ENCODE measurements at places on chromosomes 12 and 14. TPM values are rescaled to one million over a fixed set of nuclear protein-coding genes. Genes with fewer than 3 reads are reported as not detected.

MYO1A gene
- polyA plus RNA-seq, result 0.20 TPM

OR10P1 gene
- polyA plus RNA-seq, result not detected

HOXC4 gene
- polyA plus RNA-seq, result 49.4 TPM

FAM186B gene
- polyA plus RNA-seq, result 0.82 TPM

CLEC1B gene
- polyA plus RNA-seq, result 0.49 TPM

SVOP gene
- 0.19 TPM for polyA plus RNA-seq

GLIPR1L1 gene
- polyA plus RNA-seq, result 0.70 TPM

DPF3 gene
- 4.5 TPM for polyA plus RNA-seq

SLC8A3 gene
- 0.30 TPM for polyA plus RNA-seq

PRH2 gene
- polyA plus RNA-seq, result 0.45 TPM

BEGAIN gene
- 1.2 TPM for polyA plus RNA-seq

RAB2B gene
- polyA plus RNA-seq, result 37.9 TPM

MYBPC1 gene
- polyA plus RNA-seq, result 0.11 TPM

LARP4 gene
- 45.8 TPM for polyA plus RNA-seq

PRB2 gene
- polyA plus RNA-seq, result not detected

CFAP251 gene
- polyA plus RNA-seq, result 3.0 TPM

AKAP5 gene
- polyA plus RNA-seq, result 1.4 TPM

CLEC4C gene
- not detected for polyA plus RNA-seq

KRT2 gene
- polyA plus RNA-seq, result not detected

CCDC177 gene
- polyA plus RNA-seq, result 0.31 TPM

GNB3 gene
- polyA plus RNA-seq, result 14.0 TPM

FGD6 gene
- polyA plus RNA-seq, result 11.4 TPM

C12orf50 gene
- polyA plus RNA-seq, result 0.30 TPM

GPRC5A gene
- 12.4 TPM for polyA plus RNA-seq

CEBPE gene
- polyA plus RNA-seq, result not detected

RTL1 gene
- 0.12 TPM for polyA plus RNA-seq

KRT81 gene
- polyA plus RNA-seq, result not detected

B3GNT4 gene
- 1.6 TPM for polyA plus RNA-seq

FLVCR2 gene
- polyA plus RNA-seq, result 6.7 TPM

DPPA3 gene
- not detected for polyA plus RNA-seq

ARHGAP9 gene
- 5.5 TPM for polyA plus RNA-seq

LMNTD1 gene
- not detected for polyA plus RNA-seq

SERPINA9 gene
- polyA plus RNA-seq, result not detected

TAS2R42 gene
- not detected for polyA plus RNA-seq

OR6C68 gene
- polyA plus RNA-seq, result not detected

FOXG1 gene
- polyA plus RNA-seq, result 0.55 TPM

SCN8A gene
- 1.6 TPM for polyA plus RNA-seq

SELPLG gene
- polyA plus RNA-seq, result 4.7 TPM

LYZ gene
- 23.2 TPM for polyA plus RNA-seq

OVCH1 gene
- polyA plus RNA-seq, result 0.13 TPM

GUCY2C gene
- 0.32 TPM for polyA plus RNA-seq

PLCZ1 gene
- polyA plus RNA-seq, result not detected

SLC10A1 gene
- not detected for polyA plus RNA-seq

PLA2G1B gene
- polyA plus RNA-seq, result 0.33 TPM

KLRB1 gene
- polyA plus RNA-seq, result 1.3 TPM

TTC9 gene
- 3.8 TPM for polyA plus RNA-seq

TM7SF3 gene
- polyA plus RNA-seq, result 96.8 TPM

SPRYD3 gene
- polyA plus RNA-seq, result 18.3 TPM

NTN4 gene
- polyA plus RNA-seq, result 107 TPM

KRT85 gene
- not detected for polyA plus RNA-seq

STXBP6 gene
- polyA plus RNA-seq, result 9.0 TPM

KRT75 gene
- not detected for polyA plus RNA-seq

ENDOU gene
- polyA plus RNA-seq, result 0.66 TPM

AQP6 gene
- 14.6 TPM for polyA plus RNA-seq

All from left renal pelvis (tissue), 4 donors.